CD4-positive, alpha-beta T cell treated with Interleukin-12 subunit alpha and Interleukin-12 subunit beta, for 1 hour (primary cell): ENCODE measurements at places on chromosomes 11 and 22.

- peak; percentile 26 for DNase-seq
Observed at GRCh38 chr22:45977003-45977411, at the start of gene WNT7B. Gene WNT7B, minus strand, starts transcription at chr22:45977162. Its CDS starts 408 bp downstream, at chr22:45976754.

DNA sequence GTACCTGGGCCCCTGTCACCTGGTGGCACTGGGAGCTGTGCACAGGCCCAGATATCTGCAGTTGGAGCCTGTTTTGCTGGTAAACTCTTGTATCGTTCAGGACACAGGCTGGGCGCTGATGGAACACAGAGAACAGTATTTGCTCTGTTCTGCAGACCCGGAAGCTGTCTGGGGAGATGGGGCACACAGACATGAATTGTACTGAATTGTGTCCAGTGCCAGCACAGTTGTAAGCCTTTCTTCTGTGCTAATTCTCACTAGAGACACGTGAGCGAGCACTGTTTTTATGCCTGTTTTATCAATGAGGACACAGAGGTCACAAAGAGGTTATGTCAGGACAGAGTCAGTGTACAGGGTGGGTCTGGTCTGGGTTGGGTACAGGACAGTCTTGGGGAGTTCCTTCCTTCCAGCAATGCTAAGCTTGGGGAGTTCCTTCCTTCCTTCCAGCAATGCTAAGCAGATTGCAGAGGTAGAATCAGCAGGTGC is 24.4 kb upstream of the ACR start:
- DNase-seq: no peak

- DNase-seq: no peak
Observed at GRCh38 chr11:6321356-6321755, 1.1 kb upstream of the CAVIN3 start.

- no peak for DNase-seq
Observed at GRCh38 chr11:15177491-15177890, 62.8 kb downstream of the INSC start.

DNA sequence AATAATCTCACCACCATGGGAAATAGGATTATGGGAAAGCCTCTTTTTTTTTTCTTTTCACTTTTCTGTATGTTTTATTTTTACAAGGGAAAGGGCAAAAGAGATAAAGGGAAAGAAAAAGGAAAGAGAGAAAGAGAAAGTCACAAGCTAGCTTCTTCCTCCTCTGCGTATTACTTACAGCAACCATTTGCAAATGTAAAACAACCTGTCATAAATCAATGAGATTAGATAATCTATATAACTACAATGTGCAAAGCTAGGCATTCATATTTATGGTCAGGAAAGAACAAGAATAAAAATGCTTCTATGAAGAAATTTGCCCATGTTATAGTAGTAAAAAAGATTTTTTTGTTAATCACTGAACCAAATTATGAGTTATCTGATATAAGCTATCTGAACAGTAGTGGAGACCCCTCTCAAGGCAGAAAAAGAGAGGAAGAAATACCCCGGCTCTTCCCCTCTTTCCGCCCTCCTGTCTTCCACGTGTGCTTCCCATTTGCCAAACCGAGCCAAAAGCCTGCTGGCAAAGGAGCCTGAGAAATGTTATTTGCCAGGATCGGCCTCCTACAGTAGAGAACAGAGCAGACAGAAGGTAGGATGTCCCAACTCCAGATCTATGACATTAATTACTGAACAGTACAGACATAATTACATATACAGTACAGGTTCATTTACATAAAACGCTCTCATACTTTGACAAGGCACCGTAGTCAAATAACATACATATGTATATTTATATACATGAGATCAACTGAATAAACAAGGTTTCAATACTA is 50.2 kb downstream of the ARHGAP32 start:
- no peak for DNase-seq

GRCh38 chr11:18934195-18934814 is 4.9 kb downstream of the MRGPRX1 start:
- DNase-seq: no peak
